Lower lobe of right lung (tissue), 2 donors: ENCODE measurements at places on chromosomes 5 and 9. TPM values are rescaled to one million over a fixed set of nuclear protein-coding genes. Genes with fewer than 3 reads are reported as not detected.

- no peaks in the 10 kb centered on the region for H3K36me3 ChIP-seq
- no peak overlapping the region for H3K4me3 ChIP-seq
- no peak overlapping the region for H3K27ac ChIP-seq
- H3K27me3 ChIP-seq: no peaks in the 10 kb centered on the region
- DNase-seq: no peak
These were observed 671.4 kb downstream of the NR2F1-AS1 start for GRCh38 chr5:92909602-92909962.

GRCh38 chr9:16058131-16058549 is 505.3 kb downstream of the CCDC171 start:
- H3K27me3 ChIP-seq: no peaks in the 10 kb centered on the region
- DNase-seq: no peak
- H3K36me3 ChIP-seq: no peaks in the 10 kb centered on the region
- no peak overlapping the region for H3K4me3 ChIP-seq
- H3K27ac ChIP-seq: no peak overlapping the region
- H3K4me1 ChIP-seq: no peaks in the 10 kb centered on the region

DNA sequence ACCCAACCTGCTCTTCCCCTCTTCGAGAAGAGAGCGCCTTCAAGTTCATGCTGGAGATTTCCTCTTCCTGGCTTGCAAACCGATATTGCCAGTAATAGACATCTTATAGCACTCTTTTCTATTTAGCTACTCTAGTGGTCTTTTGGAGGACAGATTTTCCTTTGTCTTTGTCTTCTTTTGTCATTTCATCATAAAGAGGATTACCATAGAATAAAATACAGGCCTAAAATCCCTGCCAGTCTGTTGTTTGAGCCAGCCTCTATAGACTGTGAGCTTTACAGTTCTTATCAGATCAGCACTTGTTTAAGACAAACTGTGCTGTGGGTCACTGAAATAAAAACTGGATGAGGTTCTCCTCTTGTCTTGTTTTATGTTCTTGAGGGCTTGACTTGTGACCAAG is 802.8 kb downstream of the NR2F1-AS1 start:
- H3K27me3 ChIP-seq: no peaks in the 10 kb centered on the region
- no peak for DNase-seq
- no peaks in the 10 kb centered on the region for H3K4me1 ChIP-seq
- H3K36me3 ChIP-seq: no peaks in the 10 kb centered on the region

- H3K27me3 ChIP-seq: no peaks in the 10 kb centered on the region
- no peak overlapping the region for H3K4me3 ChIP-seq
- no peaks in the 10 kb centered on the region for H3K36me3 ChIP-seq
- no peaks in the 10 kb centered on the region for H3K4me1 ChIP-seq
These were observed 99.4 kb downstream of the LIX1 start for GRCh38 chr5:97042996-97043395.

ENG gene
- total RNA-seq: 323 TPM
